K562 (cell line): ENCODE measurements at places on chromosomes 12 and 14. TPM values are rescaled to one million over a fixed set of nuclear protein-coding genes. Genes with fewer than 3 reads are reported as not detected.

GRCh38 chr12:54562750-54563356 lies 13.5 kb downstream of the PDE1B start:
- no peak overlapping the region for H3K4me3 ChIP-seq
- no peak for DNase-seq
- no peak overlapping the region for H3K27ac ChIP-seq
- H3K27me3 ChIP-seq, result peaks cover 5% of the 10 kb centered on the region; the same call in 2 of the 3 replicates

GRCh38 chr12:59405992-59406391 lies 189.8 kb upstream of the SLC16A7 start:
- no peaks in the 10 kb centered on the region for H3K4me1 ChIP-seq
- DNase-seq, result no peak
- no peaks in the 10 kb centered on the region for H3K36me3 ChIP-seq
- no peak overlapping the region for H3K4me3 ChIP-seq
- no peaks in the 10 kb centered on the region for H3K27me3 ChIP-seq

- no peak overlapping the region for H3K4me3 ChIP-seq
- DNase-seq, result peak; percentile 15
- H3K4me1 ChIP-seq, result no peaks in the 10 kb centered on the region
- no peak overlapping the region for H3K27ac ChIP-seq
- H3K36me3 ChIP-seq, result no peaks in the 10 kb centered on the region
These were observed 386.7 kb upstream of the NOVA1 start for GRCh38 chr14:26984311-26985177.

GRCh38 chr14:53515276-53515675 lies 362.2 kb upstream of the DDHD1 start:
- H3K4me1 ChIP-seq, result no peaks in the 10 kb centered on the region
- no peaks in the 10 kb centered on the region for H3K36me3 ChIP-seq
- H3K4me3 ChIP-seq, result no peak overlapping the region

DNA sequence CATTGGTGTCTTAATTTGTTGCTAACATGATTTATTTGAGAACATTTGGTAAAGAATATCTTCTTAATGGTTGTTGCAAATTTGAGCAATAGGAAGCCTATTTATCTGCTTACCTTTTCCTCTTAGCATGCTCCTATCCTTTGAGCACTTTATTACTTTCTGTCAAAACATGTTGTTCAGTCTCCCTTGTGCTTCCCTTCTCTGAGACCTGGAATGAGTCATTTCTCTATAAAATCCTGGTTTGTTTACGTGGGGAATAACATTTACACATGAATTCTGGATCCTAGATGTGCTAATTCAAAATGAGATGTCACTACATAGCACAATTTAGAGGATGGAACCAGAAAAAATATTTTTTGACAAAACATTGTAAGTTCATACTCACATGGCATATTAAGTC lies 844.0 kb upstream of the LRFN5 start:
- DNase-seq, result no peak
- no peaks in the 10 kb centered on the region for H3K36me3 ChIP-seq
- H3K4me1 ChIP-seq, result no peaks in the 10 kb centered on the region
- no peaks in the 10 kb centered on the region for H3K27me3 ChIP-seq
- no peak overlapping the region for H3K4me3 ChIP-seq
- H3K27ac ChIP-seq, result no peak overlapping the region

GRCh38 chr14:105537580-105538474 lies 11.4 kb downstream of the TMEM121 start:
- DNase-seq, result peak; percentile 79
- H3K4me3 ChIP-seq, result no peak overlapping the region
- H3K36me3 ChIP-seq, result no peaks in the 10 kb centered on the region
- H3K27ac ChIP-seq, result no peak overlapping the region

DNA sequence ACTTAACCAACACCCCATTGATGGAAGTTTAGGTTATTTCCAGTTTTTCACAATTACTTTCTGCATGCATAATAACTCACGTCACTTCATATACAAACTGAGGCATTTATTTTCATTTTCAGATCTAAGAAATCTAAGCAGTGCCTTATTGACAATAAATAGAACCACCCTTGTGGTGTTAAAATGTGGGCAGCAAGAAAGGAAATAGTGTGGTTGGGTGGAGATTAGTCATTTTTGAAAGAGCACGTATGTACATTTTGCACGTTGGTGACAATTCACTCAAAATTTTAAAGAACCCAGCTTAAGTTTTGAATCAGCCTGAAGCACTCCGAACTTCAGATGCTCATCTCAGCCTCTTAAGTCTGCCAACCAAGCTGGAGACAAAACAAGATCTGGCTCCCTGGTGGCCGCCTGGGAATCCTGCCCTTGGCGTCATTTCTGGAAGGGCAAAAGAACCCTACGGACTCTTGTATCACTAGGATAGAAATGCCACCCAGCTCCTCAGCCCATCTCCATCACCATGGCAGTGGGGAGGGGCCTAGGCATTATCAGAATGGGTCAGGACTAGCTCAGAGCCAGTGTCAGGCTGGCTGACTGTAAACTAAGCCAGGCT lies 89.5 kb upstream of the BCL2L14 start:
- H3K4me3 ChIP-seq, result no peak overlapping the region
- DNase-seq, result no peak
- H3K27me3 ChIP-seq, result peaks cover 17% of the 10 kb centered on the region
- H3K36me3 ChIP-seq, result no peaks in the 10 kb centered on the region
- H3K4me1 ChIP-seq, result no peaks in the 10 kb centered on the region

DNA sequence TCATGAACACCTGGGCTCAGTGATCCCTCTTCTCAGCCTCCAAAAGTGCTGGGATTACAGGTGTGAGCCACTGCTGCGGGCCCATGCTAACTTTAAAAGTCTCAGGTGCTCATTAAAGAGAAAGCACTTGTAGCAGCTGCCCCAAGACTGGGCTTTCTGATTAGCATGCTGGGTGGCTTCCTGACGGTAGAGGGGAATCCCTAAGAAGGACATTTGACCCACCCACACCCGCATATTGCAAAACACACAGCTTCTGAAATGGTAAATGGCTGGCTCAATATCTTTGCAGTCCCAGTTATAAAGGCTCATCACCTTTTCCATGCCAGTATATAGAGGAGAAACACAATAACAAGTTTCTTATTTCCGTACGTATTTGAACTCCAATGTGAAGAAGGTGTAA lies 19.3 kb upstream of the BICD1 start:
- no peak for DNase-seq
- H3K36me3 ChIP-seq, result no peaks in the 10 kb centered on the region
- H3K4me3 ChIP-seq, result no peak overlapping the region

- H3K4me1 ChIP-seq, result no peaks in the 10 kb centered on the region
- no peak for DNase-seq
- no peak overlapping the region for H3K27ac ChIP-seq
- H3K36me3 ChIP-seq, result no peaks in the 10 kb centered on the region
- no peak overlapping the region for H3K4me3 ChIP-seq
- H3K27me3 ChIP-seq, result no peaks in the 10 kb centered on the region
These were observed 6.8 kb downstream of the RASSF9 start for GRCh38 chr12:85829391-85829790.

DNA sequence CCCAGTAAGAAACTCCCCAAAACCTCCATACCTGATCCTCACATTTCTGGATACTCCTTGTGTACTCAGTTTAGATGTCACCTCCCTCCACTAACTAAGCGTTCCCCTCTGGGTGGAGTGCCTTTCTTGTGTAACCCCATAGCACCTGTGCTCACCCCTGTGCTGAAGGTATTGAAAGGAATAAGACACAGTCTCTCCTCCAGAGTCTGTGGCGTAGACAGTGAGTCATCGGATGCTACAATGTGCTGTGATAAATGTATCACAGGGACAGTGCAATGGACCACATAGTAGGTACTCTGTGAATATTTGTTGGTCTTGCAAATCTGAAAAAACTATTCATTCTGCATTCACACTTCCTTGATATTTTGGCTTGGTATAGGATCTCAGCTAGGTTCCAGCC lies 30.8 kb downstream of the TSPAN9 start:
- no peaks in the 10 kb centered on the region for H3K36me3 ChIP-seq
- H3K4me1 ChIP-seq, result no peaks in the 10 kb centered on the region
- H3K27ac ChIP-seq, result no peak overlapping the region
- H3K27me3 ChIP-seq, result peaks cover 39% of the 10 kb centered on the region

- peaks cover 17% of the 10 kb centered on the region; the same call in 2 of the 3 replicates for H3K36me3 ChIP-seq
- no peaks in the 10 kb centered on the region for H3K27me3 ChIP-seq
- peak overlapping the region; percentile 69 for H3K27ac ChIP-seq
These were observed 9.3 kb upstream of the USP15 start for GRCh38 chr12:62250671-62251608.

DNA sequence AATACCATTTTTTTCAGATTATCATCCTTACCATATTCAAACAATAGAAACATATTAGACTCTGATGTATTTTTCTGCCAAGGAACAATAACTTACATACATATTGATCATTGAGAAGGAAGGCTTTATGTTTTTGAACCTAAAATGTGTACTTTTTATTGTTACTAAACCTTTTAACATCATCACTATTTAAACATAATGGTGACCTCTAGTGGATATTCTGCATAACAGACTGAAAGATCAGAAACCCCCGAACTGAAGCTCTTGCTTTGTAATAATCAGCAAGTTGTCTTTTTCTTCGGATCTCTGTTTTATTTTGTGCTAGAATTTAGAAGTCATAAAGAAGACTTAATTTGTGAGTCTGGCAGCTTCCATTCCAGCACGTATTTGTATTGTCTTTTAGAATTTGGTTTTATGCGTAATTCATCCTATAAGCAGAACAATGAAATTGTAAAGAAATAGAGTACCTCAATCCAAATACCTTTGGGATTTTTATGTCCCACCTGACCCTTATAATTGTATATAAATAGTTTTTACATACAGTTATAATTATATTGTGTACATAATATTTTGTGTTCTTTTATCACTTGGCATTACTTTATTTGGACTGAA lies 125.9 kb upstream of the ATF1 start:
- H3K4me1 ChIP-seq, result peaks cover 6% of the 10 kb centered on the region
- no peak for DNase-seq

DNA sequence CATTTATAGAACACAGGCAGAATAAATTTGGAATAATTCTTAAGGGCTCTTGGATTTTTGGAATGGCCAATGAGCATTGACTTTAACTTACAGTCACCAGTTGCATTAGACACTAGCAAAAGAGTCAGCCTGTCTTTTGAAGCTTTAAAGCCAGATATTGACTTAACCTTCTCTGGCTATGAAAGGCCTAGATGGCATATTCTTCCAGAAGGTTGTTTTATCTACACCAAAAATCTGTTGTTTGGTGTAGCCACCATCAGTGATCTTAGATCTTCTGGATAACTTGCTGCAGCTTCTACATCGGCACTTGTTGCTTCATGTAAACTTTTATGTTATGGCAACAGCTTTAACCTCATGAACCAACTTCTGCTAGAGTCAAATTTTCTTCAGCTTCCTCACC lies 10.4 kb downstream of the PCNX1 start:
- no peaks in the 10 kb centered on the region for H3K4me1 ChIP-seq
- H3K36me3 ChIP-seq, result no peaks in the 10 kb centered on the region
- H3K27ac ChIP-seq, result no peak overlapping the region
- no peak overlapping the region for H3K4me3 ChIP-seq

DNA sequence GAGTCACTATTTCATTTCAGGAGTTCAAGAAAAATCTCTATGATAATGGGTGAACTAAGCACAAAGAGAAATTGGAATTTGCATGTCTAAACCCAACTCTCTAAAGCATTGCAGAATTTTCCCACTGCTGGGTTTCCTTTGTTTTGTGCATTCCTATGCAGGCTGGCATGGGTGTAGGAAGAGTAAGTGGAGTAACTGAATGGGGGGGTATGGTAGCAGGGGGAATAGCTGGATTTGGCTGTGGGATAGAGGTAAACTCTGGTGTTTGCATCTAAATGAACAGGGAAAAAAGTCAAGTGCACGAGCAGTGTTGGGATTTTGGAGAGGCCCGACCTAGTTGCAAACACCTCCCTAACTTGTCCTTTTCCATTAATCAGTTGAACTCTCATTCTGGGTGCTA lies 159.1 kb downstream of the ANO4 start:
- no peak overlapping the region for H3K27ac ChIP-seq
- H3K36me3 ChIP-seq, result no peaks in the 10 kb centered on the region
- no peaks in the 10 kb centered on the region for H3K27me3 ChIP-seq

- H3K36me3 ChIP-seq, result no peaks in the 10 kb centered on the region
- no peaks in the 10 kb centered on the region for H3K27me3 ChIP-seq
- no peaks in the 10 kb centered on the region for H3K4me1 ChIP-seq
- no peak overlapping the region for H3K27ac ChIP-seq
- DNase-seq, result no peak
- no peak overlapping the region for H3K4me3 ChIP-seq
These were observed 34.0 kb downstream of the KITLG start for GRCh38 chr12:88546226-88546625.

DNA sequence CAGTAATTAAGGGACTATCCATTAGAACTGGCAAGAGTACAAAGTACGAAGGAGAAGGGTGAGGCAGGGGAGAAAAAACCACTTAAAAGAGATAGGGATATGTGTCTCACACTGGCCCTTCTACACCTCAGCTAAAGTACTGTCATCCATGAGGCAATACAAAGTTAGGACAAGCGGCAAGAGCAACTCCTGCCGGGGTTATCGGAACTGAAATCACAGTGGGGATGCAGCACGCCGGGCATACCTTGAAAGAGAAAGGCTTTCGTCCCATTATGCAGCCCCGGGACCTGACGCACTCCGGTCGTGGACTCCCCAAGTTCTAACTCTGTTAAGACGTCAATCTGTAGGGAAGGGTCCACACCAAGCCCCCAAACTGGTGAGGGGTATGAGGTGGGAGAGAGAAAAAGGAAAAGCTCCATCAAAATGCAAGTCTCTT lies 1.1 kb downstream of the NELL2 start:
- H3K4me1 ChIP-seq, result peaks cover 14% of the 10 kb centered on the region
- DNase-seq, result no peak
- peaks cover 7% of the 10 kb centered on the region; the same call in 2 of the 3 replicates for H3K27me3 ChIP-seq

GRCh38 chr12:120194226-120194533 lies 335 bp downstream of the GCN1 start:
- H3K4me1 ChIP-seq, result peaks cover 38% of the 10 kb centered on the region; the same call in 2 of the 3 replicates
- peak overlapping the region; percentile 96 for H3K27ac ChIP-seq
- H3K27me3 ChIP-seq, result no peaks in the 10 kb centered on the region
- H3K4me3 ChIP-seq, result peak overlapping the region; percentile 98
- peaks cover 72% of the 10 kb centered on the region for H3K36me3 ChIP-seq
- no peak for DNase-seq

DNA sequence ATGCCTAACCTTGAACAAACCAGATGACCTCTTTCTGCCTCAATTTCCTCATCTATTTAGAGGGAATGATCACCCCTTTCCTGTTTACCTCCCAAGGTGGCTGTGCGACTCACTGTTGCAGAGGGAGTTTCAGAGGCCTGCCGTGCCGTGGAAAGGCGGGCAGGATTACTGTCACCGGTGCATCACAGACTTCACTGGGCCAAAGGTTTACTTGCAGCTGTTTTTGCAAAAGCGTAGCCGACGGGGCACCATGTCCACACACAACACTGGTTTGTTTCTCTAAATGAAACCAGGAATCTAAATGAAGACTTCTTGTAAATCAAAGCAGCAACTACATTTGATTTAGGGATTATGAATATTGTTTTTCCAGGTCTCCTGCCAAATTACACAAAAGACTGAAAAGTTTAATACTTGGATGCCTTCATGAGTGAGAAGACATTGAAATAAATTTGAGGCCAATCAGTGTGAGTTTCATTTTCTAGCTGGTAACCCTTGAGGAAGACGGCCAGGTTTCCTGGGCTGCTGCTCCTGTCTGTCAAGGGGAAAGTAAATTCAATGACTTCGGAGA lies 696.1 kb upstream of the TMEM132C start:
- H3K4me1 ChIP-seq, result no peaks in the 10 kb centered on the region
- no peaks in the 10 kb centered on the region for H3K27me3 ChIP-seq
- H3K36me3 ChIP-seq, result no peaks in the 10 kb centered on the region

The MDGA2 gene
- not detected in 2 replicates for polyA plus RNA-seq

The REM2 gene
- 0.20 and 0.97 TPM in 2 replicates for polyA plus RNA-seq

The ST8SIA1 gene
- polyA plus RNA-seq, result 1.1 and 5.8 TPM in 2 replicates

The CLEC2A gene
- not detected in 2 replicates for polyA plus RNA-seq

The RNU4-1 gene
- polyA plus RNA-seq, result not detected in 2 replicates
